ENCODE measurements at places on chromosomes 16 and 17. TPM values are rescaled to one million over a fixed set of nuclear protein-coding genes. Genes with fewer than 3 reads are reported as not detected.

ATP6V0D1 gene
- 89.2 TPM for total RNA-seq

SHCBP1 gene
- 0.99 TPM for total RNA-seq

KCNJ12 gene
- 1.6 TPM for total RNA-seq

EFNB3 gene
- total RNA-seq = 2.3 TPM

FAM222B gene
- 28.8 TPM for total RNA-seq

RAB37 gene
- 2.3 TPM for total RNA-seq

MPP2 gene
- total RNA-seq = 9.8 TPM

SPSB3 gene
- total RNA-seq = 39.2 TPM
